CD8-positive, alpha-beta memory T cell (primary cell): ENCODE measurements at places on chromosomes 5 and 9.

GRCh38 chr9:105116052-105116868 lies 128.2 kb upstream of the SLC44A1 start:
- no peak for DNase-seq

DNA sequence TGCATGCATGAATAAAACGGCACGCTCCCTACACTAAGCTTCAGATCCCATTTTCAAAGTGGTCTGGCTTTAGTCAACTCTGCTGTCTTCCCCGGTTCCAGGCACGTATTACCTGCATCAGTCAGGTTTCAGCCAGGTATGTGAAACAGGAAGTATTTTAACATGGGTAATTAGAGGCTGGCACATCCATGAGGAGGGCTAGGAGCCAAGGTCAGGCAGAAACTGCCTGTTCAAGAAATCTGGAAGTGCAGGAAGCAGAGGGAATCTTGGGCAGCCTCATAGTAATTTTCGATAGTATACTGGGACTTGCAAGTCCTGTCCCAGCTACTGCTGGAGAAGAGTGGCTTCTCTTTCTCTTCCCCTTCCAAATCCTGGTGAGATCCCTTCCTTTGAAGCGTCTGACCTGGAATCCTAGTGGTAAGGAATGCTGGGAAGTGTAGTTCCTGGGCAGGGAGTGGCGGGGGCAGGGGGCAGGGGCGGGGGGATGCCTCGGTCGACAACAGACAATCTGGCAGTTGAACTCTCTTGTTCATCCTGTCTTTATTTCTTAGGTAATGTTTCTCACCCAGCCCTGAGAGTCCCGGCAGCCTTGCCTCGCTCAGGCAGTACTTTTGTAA lies 403.1 kb downstream of the TLE4 start:
- no peak for DNase-seq

- DNase-seq, result no peak
Observed at GRCh38 chr5:158431369-158432029, 572.6 kb upstream of the CLINT1 start.

GRCh38 chr9:69918322-69918721 lies 97.7 kb downstream of the CFAP95 start:
- no peak for DNase-seq

- DNase-seq, result no peak
Observed at GRCh38 chr5:171617817-171618591, 167.6 kb upstream of the SMIM23 start.
